ENCODE measurements at places on chromosomes 12 and 14.

GRCh38 chr14:103694572-103695026 is 20.7 kb downstream of the XRCC3 start:
- no peak for DNase-seq

DNA sequence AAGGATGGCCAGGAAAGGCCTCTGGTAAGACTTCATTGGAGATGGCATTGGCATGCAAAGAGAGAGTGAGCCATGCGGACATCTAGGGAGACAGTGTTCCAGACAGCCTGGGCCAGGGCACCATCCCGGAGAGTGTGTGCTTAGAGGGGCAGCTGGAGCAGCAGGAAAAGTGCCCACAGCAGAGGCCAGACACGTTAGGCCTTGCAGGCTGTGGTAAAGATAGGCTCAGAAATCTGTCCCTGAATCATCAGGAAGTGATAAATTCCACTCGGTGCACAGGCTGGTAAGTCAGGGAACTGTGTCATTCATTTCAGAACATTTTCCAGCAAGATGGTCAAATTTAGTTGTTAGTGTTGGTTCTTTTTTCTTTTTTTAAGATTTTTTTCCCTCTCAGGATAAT is 8.8 kb downstream of the GALNT16 start:
- DNase-seq, result no peak

DNA sequence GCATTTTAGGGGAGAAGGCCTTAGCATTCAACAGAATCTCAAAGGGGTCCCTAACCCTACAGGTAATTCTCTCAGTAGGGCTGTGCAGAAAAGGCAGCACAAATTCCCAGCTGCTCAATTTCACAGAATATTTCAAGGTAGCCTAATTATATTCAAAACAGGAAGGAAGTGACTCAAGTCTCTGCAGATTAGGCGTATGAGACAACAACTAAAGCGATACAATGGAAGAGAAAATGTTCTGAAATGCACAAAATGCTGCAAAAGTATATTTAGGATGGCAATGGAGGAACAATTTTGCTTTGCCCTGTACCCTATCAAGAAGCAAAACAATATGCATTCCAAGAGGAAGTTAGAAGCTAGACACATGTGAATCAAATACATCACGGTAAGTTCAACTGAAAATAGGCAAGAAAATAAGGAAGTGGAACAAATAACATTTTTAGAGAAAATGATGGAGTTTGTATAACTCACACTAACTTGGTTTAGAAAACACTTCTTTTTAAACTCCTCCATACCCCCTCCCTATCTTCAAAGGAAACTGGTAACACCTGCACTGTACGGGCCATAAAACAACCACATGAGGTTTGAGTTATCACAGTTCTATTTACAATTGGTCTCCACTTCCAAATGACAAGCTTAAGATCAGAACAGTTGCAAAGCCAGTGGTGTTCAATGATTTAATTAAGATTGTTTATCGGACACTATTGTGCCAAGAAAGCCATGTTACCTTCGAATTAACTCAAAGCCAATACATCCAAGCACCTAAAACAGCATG is 1.6 kb downstream of the GIT2 start:
- no peak for DNase-seq

GRCh38 chr12:5197131-5197530 is 153.5 kb downstream of the KCNA5 start:
- no peak for DNase-seq

GRCh38 chr12:16349131-16349460 is 1.7 kb downstream of the MGST1 start:
- peak; percentile 45 for DNase-seq

GRCh38 chr12:128807161-128807724 is 16.5 kb downstream of the SLC15A4 start:
- no peak for DNase-seq

Data from gastrocnemius medialis (tissue), 4 donors.